ENCODE measurements at places on chromosomes 16 and 17. TPM values are rescaled to one million over a fixed set of nuclear protein-coding genes. Genes with fewer than 3 reads are reported as not detected.

MEFV gene
- not detected for polyA plus RNA-seq

DNAH9 gene
- not detected for polyA plus RNA-seq

CIBAR2 gene
- not detected for polyA plus RNA-seq

PIGW gene
- 14.9 TPM for polyA plus RNA-seq

KRT27 gene
- polyA plus RNA-seq = not detected

CACNG5 gene
- polyA plus RNA-seq = not detected

Measured in naive thymus-derived CD8-positive, alpha-beta T cell (primary cell).